Urothelium cell line (cell line): ENCODE measurements at places on chromosomes 4 and X.
A peak's percentile ranks its signal among the peaks of the same experiment; 100 is the strongest.

GRCh38 chrX:49041744-49042580 is 1.2 kb downstream of the TFE3 start:
- DNase-seq, result no peak

DNA sequence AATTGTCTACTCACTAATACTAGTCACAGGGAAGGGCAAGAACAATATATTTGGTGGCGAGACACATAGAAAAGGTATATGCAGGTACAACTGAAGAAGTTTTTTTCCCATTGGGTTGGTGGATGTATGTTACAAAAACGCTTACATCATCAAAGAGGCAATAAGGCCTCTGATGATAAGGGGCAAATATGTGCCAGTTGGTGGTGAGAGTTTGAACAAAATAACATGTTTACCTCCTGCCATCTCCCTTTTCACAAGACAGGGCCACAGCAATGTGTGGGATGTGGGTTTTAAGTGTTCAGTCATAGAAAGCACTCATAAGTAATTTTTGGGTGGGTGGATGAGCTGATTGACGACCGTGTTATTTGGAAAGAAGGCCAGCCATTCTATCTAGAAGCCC is 41.7 kb downstream of the PAGE2 start:
- no peak for DNase-seq

DNA sequence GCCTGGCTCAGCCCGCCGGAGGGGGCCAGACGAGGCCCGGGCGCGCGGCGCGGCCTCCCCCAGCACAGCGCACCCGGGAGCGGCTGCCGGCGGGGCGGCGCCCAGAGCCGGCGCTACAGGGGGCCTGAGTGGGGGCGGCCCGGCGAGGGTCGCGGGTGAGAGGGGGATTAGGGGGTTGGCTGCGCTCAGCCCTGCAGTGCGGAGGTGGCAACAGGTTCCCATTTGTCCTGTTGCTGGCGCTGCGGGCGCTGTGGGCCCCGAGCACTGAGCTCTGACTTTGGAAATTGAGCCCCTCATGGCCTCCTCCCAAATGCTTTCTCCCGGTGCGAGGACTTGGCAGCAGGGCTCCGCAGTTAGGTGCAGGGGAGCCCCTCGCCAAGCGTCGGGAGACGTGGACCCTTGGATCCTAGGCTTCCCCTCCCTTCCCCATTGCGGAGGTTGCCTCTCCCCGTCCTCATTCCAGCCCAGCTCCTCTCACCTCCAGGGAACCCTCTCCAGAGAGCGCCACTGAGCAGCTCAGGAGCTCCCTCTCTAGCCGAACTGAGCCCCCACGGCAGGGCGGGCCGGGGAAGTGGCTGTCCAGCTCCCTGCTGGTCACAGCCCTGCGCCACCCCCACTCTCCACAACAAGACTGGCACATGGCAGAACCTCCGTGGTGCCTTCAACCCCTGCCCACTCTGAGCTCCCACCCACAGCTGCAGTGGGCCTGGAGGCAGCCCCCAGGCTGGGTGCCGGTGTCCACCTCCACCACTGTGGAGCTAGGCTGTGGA is 2.5 kb upstream of the DUSP9 start:
- DNase-seq, result no peak

GRCh38 chrX:9997524-9997923 is 30.4 kb downstream of the CLDN34 start:
- DNase-seq, result no peak

- DNase-seq, result no peak
Measured at GRCh38 chr4:921830-922331, 10.2 kb downstream of the GAK start.

GRCh38 chr4:12446657-12447185 is 1018.0 kb upstream of the HS3ST1 start:
- DNase-seq, result no peak

DNA sequence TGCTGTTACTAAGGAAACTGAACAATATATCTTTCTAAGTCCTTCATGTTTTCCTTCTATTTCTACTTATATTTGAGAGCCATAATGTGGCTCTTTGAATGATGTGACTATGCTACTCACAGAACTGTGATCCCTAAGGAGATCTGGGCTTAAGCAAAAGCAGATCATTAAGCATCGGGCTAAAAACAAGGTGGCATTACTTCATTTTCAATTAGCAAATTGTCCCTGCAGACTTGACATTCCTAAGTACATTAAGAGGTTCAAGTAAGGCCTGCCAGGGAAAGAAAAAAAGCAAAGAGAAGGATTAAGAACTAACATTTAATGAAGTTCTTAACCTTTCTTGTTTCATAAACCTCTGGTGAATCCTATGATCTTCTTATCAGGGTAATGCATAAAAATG is 447.6 kb downstream of the PDGFC start:
- no peak for DNase-seq

DNA sequence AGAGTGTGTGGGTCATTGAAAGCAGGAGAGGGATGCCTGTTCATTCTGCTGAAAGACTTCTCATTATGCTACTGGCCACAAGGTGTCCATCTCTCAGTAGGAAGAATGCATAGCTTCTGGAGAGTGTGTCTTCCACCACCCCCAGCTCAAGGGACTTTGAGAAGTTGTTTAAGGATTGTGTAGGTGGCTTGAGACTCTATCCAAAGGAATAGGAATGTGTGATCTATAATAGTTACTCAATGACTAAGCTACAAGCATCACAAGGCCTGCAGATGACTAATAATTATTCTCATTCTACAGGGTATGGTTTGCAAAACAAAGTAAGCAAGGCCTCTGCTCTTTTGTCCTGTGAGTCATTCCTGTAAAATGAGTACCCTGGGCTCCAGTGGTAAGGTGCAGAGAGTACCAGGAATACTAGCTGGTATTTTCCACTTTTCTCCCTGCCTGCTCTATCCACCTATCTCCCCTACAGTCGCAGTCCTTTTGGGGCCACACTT is 279.8 kb upstream of the BOD1L1 start:
- peak; percentile 68 for DNase-seq

- DNase-seq, result no peak
Measured at GRCh38 chr4:122744229-122744628, 11.7 kb downstream of the BBS12 start.

GRCh38 chrX:42022158-42022557 is 98.8 kb upstream of the CASK start:
- DNase-seq, result no peak

GRCh38 chr4:76235915-76236314 is 15.6 kb upstream of the FAM47E start:
- no peak for DNase-seq

- no peak for DNase-seq
Measured at GRCh38 chr4:4388311-4388790, 1.4 kb downstream of the NSG1 start.

- DNase-seq, result no peak
Measured at GRCh38 chr4:1406394-1406980, at the start of gene NKX1-1. NKX1-1 (minus strand) TSS chr4:1406442; CDS start chr4:1406442, 0 bp downstream.

DNA sequence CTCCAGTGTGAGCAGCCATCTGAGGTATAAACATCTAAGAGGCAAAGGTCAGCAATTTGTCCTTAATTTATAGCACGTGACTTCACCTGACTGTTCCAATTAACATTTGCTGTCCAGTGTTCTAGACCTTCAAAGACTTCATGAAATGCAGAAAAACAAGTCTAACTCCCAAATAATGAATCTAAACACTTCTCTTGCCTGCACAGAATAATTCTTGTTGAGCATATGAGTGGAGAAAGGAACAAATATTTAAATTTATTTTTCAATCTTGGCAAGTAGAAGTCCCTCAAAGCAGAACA is 12.0 kb downstream of the RFC1 start:
- no peak for DNase-seq

DNA sequence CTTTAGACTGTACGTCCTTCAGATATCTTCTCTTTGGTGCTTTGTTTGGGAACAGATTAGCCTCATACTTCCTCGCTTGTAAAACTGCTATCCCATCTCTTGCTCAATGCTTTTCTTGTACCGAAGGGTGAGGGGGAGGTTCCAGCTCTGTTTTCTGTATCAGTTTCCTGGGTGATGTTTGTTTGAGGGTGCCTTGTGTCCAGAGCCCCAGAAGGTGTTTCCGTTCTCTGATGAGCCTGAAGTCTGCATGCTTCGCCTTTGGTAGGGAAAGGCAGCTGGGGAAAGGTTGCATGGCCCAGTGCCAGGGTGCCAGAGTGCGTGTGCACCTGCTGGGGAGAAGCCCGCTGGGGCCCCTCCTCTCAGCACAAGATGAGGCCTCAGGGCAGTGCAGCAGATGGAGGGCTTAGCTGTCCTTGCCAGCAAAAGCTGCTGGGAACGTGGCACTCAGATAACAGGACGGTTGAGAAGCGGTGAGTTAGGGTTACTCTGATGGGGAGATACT is 73.7 kb downstream of the TBL1X start:
- no peak for DNase-seq
